ENCODE measurements at places on chromosomes 7 and 10.

- DNase-seq = no peak
Measured at GRCh38 chr7:18350678-18351077, 144.9 kb upstream of the HDAC9 start.

- DNase-seq = no peak
Measured at GRCh38 chr7:150934045-150934766, 43.9 kb downstream of the KCNH2 start.

- no peak for DNase-seq
Measured at GRCh38 chr10:62744136-62744535, 60.4 kb upstream of the ADO start.

GRCh38 chr7:144628176-144628575 lies 207.7 kb downstream of the TPK1 start:
- no peak for DNase-seq

GRCh38 chr7:83469491-83469890 lies 179.4 kb downstream of the SEMA3E start:
- no peak for DNase-seq

GRCh38 chr10:101851411-101852116 lies 8.0 kb upstream of the KCNIP2 start:
- no peak for DNase-seq

DNA sequence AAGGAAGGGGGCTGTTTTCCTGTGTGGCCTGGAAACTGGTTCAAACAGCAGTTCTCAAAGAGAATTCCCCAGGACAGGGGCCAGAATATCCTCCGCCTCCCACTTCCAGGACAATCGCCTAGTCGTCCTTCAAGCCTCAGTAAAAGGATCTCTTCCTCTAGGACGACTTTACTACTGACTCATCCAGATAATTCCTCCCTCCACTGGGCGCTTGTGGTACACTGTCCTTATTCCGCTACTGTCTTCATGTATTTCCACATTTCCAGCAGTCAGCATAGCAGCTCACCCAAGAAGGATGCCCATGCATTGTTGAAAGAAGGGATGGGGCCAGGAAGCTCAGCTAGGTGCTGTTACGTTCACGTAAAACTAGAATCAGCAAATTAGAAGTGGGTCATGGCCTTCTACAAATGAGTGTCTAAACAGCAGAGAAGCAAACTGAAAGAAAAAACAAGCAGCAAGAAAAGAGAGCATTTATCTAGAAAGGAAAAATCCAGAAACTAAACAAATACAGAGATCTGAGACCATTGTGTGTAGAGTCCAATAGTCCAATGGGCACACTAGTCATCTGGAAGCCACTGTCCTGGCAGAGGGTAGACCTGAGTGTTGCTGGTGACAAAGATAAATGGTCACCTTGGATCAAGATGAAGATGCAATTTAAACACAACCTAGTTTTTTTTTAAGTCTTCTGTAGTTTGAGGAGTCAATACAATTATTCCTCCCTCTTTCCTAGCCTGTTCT lies 26.3 kb downstream of the CLRN3 start:
- DNase-seq = no peak

DNA sequence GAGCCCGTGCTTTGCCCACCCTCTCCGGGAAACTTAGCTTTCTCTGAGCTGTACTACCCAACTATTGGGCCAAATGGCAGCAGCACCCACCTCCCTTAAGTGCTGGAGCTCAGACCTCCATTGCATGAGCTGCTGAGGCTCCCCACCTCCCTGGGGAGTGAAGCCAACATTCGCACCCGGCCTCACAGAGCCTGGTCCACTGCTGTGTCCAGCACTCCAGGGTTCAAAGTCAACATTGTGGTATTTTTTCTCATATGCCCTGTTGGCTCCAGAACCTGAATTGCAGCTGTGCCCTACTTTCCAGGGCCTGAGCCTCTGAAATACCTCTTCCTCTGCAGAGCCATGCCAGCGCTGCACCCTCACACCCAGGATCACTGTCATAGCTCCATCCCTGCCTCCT lies 29.7 kb downstream of the ITGA8 start:
- DNase-seq = no peak

GRCh38 chr7:155739538-155740143 lies 72.6 kb downstream of the SHH start:
- no peak for DNase-seq

GRCh38 chr7:37419496-37419895 lies 29.2 kb downstream of the ELMO1 start:
- no peak for DNase-seq

DNA sequence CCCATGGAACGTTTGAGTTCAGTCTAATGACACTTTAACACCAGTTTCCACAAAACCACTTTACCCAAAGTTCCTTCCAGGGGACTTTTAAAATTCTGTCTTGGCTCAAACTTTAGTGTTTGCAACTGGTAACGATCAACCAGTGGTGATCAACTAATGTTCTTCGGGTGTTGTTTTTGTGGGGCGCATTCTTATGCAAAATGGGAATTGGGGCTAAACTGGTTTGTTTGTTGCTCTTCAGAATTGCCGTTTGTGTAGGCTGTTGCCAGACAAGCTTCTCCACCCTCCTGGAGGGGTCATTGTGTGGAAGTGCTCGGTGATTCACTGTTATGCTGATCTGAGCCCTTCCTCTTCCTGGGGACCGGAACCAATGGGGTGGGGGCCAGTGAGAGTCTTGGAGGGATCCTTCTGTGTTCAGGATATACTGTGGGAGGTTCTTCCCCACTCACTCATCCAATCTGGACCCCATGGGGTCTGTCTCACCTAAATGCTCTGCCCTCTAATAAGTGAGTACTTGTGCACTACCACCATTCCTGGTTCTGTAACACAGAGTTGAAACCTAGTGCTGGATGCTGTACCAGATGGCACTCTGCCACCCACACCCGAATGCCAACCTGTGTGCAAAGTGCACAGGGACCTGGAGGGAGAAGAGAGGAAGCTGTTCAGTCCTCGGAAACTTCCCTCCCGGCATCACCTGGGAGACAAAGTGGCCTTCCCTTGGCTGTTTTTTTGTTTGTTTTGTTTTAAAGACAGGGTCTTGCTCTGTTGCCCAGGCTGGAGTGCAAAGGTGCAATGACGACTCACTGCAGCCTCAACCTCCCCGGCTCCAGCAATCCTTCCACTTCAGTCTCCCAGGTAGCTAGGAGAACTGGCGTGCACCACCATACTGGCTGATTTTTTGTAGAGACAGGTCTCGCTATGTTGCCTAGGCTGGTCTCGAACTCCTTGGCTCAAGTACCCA lies 2.1 kb downstream of the NFE2L3 start:
- no peak for DNase-seq

DNA sequence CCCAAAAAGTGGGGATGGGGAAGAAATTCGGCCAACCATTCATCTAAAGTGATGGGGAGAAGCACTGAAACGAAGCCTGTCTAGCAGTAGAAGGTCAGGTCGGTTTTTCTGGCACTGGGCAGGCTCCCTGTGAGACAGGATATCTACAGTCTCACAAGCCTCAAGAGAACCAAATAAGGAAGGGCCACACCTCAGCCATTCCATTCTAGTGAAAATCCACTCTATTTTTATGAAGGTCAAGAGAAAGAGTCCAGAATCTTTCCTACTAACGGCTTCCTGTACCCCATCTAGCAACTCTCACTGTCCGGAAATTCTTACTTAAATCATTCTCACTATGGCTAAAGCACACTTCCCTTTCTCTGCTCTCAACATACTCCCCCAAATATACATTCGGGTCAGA lies 267.1 kb downstream of the PRPF18 start:
- DNase-seq = no peak

GRCh38 chr7:1197997-1198625 lies 34.6 kb upstream of the UNCX start:
- no peak for DNase-seq

DNA sequence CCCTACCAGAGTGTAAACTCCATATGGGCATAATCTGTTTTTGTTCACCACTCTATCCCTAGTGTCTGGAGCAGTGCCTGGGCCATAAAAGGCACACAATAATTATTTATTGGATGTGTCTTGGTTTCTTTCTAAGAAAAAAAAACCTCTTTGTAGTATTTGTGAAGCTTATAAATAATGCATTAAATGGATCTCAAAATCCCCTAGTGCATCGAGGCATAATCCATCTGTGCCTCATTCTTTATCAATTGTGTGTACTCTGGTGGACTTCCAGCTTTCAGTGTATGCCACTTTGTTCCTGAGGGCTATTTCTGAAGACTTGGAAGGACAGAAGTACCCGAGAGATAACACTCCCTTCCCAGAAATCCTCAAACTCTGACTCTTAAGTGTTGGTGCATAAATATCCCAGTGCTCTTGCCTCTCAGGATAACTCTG lies 255.0 kb upstream of the PHYHIPL start:
- no peak for DNase-seq

DNA sequence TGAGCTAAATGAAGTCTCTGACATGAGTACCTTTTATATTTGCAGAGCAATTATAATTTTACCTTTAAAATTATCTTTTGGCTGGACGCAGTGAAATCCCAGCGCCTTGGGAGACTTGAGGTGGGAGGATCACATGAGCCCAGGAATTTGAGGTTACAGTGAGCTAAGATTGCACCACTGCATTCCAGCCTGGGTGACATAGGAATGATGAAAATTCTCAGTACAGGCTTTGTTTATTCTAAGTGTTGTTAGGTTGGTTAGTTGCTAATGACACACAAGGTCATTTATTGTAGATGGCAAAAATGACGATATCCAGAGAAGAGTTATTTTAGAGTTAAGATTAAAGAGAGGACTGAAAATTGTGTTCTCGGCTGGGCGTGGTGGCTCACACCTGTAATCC lies 87.6 kb downstream of the XRCC2 start:
- DNase-seq = no peak

- no peak for DNase-seq
Measured at GRCh38 chr10:44399659-44400451, 15.0 kb upstream of the CXCL12 start.

GRCh38 chr10:81708929-81709328 lies 166.1 kb upstream of the NRG3 start:
- no peak for DNase-seq

DNA sequence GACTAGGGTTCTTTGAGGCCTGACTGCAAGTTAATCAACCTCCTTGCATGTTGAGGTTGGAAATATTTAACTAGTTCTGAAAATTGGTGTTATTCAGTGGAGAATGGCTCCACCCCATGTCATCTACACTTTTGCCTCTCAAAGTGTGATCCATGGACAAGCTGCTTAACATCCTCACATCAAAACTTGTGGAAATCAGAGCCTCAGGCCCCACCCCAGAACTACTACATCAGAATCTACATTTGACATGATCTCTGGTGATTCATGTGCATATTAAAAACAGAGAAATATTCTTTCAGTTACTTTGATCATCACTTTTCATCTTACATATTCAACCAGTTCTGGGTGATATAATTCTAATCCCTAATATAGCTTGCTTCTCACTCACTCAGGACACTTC lies 632.9 kb downstream of the ARL4A start:
- no peak for DNase-seq

GRCh38 chr10:13201132-13201531 lies 33.0 kb downstream of the UCMA start:
- DNase-seq = no peak

DNA sequence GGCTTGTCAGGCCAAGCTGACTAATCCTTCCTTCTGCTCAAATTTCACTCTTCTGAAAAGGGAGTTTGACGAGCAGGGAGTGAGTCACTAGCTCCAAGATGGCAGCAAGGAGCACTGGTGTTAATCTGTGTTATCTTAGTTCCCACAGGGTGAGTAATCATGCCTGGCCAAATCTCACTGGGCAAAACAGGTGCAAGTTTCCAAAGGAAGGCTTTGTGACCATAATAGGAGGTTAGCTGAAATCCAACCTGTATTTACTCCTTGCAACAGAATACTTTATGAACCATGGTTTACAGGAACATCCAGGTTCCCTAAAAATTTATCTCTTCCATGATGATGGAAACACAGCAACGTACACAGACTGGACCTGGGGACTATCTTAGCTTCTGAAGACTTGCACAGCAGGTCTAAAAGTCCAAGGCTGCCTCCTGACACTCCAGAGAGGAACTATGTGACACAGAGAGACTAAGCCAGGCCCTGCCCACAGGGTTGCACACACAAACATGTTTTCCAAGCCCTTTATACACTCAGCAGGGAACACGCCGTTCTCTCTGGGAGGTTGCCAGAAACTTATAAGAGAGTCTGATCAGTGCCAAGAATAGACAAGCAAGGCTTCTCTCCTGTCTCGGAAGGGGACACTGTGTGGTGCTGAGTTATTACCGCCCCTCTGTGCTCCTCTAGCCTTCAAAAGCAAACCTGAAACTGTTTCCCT lies 46.3 kb downstream of the PDK4 start:
- DNase-seq = peak; percentile 31

DNA sequence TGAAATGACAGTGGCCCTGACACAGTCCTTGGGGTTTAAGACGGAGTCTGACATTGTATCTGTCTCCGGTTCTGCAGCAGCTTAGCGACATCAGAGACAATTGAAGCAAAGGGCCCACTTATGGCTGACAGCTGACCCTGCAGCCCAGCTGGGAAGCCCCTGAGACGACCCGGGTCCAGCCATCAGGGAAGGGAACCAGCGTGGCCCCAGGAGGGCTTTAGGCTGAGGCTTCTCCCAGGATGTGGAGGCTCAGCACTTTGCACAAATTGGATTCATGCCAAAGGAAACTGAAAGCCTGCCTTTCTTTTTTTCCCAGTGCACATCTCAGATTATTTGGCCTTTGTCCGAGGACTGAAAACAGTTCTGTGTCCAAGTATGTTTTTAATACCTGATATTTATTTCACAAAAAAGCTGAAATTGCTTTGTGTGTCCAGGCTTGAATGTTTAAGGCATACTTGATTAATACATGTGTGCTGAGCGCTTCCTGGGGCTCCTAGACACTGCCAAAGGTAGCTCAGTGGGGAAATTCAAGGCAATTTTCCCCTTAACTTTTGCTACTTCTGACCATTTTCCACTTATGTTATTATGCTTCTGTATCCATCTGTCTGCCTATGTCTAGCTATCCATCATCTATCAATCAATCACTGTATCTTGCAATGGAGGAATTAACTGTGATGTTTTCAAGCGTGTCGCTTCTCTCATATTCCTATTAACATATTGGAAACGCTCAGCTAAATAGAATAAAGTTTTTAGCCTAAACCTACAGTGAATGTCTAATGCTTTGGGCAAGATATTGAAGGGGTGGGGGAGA lies 34.8 kb downstream of the KLF6 start:
- no peak for DNase-seq

- DNase-seq = no peak
Measured at GRCh38 chr7:95546647-95547046, 49.7 kb downstream of the PDK4 start.

DNA sequence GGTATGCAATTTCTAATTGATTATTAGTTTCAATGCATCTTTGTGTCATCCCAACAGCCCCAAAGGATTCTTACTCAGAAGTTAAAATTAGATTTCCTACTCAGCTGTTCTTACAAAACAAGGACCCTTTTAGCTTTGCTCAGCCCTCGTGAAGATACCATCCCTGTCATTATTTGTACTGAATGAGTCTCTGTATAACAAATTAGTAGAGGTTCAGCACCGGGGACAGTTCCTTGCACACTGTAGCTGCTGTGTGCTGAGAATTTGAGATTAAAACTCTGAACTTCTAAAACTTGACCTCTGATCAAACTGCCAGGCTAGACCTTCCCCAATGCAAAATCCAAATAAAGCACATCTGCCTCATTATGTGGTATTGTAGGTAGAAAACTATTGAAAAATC lies 299.1 kb downstream of the LHFPL3 start:
- DNase-seq = no peak

GRCh38 chr10:93498166-93498565 lies 1.8 kb downstream of the CEP55 start:
- DNase-seq = no peak
